ENCODE measurements at places on chromosomes 7 and 10. TPM values are rescaled to one million over a fixed set of nuclear protein-coding genes. Genes with fewer than 3 reads are reported as not detected.

Gene ZNF804B
- polyA plus RNA-seq, result not detected

Gene TSC22D4
- 55.5 TPM for polyA plus RNA-seq

Gene TRPV5
- polyA plus RNA-seq, result not detected

Gene CHCHD1
- 8.8 TPM for polyA plus RNA-seq

Gene DLX5
- polyA plus RNA-seq, result not detected

Gene PRKCQ
- 0.85 TPM for polyA plus RNA-seq

Gene SPDYE18
- 1.2 TPM for polyA plus RNA-seq

Gene PKD2L1
- polyA plus RNA-seq, result 0.48 TPM

Gene RNF148
- not detected for polyA plus RNA-seq

Gene TMEM270
- not detected for polyA plus RNA-seq

Gene SH2B2
- polyA plus RNA-seq, result 69.9 TPM

Gene EVX1
- not detected for polyA plus RNA-seq

Gene TMEM178B
- polyA plus RNA-seq, result 0.28 TPM

Gene COG5
- polyA plus RNA-seq, result 7.0 TPM

Gene LRRD1
- polyA plus RNA-seq, result not detected

Gene CTNNA3
- 0.01 TPM for polyA plus RNA-seq

Gene SMKR1
- polyA plus RNA-seq, result 0.58 TPM

Gene SPDYE3
- not detected for polyA plus RNA-seq
